ENCODE measurements at places on chromosomes 7 and 10.

DNA sequence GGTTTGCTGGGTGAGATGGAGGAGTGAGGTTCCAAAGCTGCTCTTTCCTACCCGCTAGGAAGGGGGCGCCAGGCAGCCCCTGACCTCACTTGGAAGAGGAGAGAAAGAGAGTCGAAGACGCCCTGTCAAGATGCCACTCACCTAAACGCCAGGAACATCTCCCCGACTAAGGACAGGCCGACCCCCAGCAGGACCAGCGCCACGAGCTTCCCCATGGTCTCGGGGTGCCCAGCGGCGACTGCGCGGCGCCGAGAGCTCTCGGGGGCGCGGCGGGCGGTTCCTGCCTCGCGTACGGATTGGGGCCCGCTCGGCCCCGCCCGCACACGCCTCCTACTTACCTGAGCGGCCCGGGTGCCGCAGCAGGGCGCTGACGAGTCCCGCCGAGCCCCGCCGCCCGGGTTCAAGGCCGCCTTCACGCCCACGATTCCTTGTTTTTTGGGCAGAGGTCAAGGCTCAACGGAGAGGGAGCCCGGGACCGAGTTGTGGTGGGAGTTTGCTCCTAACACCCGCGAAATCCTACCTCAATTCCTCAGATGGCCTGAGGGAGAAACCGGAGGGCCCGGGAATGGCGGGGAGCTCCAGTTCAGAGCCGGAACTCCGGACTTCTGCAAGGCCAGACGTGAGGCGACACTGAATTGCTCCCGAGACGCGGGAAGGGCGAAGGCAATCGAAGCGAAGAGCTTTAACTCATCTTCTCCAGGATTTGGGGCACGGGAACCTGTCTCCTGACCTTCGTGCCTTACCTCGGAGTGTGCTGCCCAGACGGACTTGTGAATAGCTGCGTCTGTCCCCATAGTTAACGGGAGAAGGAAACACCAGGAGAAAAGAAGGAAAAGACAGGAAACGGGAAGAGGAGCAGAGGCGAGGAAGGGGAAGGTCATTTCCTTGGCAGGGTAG is at the start of gene PON3:
Gene PON3, minus strand, starts transcription at position 240 of the 897 bp plus-strand sequence. Its CDS starts 25 bp downstream, at position 215.
- DNase-seq = peak; percentile 71

- peak; percentile 88 for DNase-seq
Observed at GRCh38 chr7:107879400-107880035, 11.5 kb upstream of the DLD start.

- DNase-seq = no peak
Observed at GRCh38 chr7:101595246-101595645, 33.9 kb downstream of the MYL10 start.

DNA sequence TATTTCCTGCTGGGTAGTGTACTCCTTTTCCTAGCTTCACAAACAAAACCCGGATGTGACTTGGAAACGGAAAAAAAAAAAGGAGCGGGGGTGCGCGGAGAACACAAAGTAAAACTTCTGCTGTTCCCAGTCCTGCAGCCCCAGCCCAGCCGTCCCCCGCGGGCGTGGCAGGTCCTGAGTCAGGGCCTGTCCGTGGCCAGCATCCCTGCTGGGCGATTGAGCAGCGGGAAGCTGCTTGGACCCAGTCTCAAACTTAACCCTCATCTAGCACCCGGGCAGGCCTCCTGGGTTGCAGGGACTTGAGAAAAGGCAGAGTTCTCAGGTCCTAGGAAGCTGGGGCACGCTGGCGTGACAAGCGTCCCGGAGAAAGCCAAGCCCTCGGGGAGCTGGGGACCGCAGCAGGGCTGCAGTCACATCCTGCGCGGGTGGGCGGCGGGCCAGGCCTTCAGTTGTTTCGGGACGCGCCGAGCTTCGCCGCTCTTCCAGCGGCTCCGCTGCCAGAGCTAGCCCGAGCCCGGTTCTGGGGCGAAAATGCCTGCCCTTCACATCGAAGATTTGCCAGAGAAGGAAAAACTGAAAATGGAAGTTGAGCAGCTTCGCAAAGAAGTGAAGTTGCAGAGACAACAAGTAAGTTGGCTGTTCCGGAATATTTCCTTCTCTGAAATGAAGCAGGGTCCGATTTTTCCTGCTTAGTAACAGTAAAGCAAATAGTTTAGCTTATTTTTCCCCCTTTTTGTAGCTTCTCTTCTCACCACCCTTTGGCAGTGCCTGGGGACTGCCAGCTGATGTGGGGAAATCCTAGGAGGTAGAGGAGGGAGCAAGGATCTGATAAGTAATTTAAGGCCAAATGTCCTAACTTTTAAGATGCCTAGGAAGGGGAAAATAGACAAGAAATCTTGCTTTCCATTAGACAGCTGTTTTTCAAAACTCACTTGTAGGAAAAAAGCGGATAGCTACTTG is at the start of gene GNG11:
Gene GNG11, plus strand, starts transcription at position 129 of the 960 bp plus-strand sequence. Its CDS starts 403 bp downstream, at position 532.
- peak; percentile 80 for DNase-seq

DNA sequence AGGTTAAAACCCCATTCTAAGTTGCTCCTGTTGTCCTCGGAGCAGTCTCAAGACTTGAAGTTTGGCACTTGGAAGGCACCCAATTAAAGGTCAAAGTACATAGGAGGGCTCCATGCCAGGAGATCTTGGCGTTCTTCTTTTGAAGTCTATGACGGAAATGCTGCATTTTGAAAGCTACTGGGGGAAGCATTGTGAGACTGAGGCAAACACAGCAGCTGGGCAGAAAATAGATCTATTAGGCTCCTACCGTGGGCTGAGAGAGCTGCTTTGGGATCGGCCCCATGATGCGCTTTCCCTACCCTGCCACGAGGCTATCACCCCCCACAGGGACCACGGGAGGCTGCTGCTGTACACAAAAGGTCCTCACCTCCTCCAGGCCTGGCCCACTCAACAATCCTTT is 20.0 kb downstream of the KIAA1549 start:
- no peak for DNase-seq

DNA sequence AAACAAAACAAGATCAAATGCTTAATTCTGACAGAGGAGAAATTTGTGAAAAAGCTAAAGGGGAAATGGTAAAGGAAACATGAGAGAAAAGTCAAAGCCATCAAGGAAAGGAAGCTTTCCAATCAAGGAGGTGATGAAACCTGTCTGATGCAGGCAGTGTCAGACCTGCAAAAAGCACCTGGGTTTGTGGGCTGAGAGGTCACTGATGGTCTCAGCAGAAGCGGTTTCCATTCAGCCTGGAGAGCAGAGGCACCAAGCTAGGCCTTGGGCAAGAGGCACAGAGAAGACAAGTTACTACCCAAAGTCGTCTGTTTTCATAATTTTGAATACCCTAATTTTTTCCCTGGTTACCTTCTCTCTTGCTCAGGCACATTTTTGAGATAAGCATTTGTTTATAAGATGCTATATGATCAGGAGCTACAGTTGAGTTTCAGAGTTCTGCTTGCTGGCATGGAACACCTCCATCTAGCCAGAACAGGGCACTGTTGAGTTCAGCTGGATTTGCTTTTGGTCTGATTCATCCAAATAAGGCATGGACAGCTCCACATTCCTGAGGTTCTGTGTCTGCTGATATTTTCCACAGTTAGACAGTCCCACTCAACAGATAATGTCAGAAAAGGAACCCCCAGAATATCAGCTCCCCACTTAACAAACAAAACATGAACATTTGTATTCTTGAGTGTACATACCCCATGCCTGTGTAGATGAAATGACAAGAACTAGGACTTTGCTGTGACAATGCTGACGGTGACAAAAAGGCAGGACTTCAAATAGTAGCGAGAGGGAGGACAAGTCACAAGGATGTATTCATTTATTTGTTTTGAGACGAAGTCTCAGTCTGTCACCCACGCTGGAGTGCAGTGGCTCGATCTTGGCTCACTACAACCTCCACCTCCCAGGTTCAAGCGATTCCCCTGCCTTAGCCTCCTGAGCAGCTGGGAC is 4.9 kb upstream of the PPIA start:
- DNase-seq = no peak

GRCh38 chr7:96427143-96427542 is 105.2 kb upstream of the SLC25A13 start:
- DNase-seq = no peak

- no peak for DNase-seq
Observed at GRCh38 chr10:110274072-110274627, 30.6 kb downstream of the SMNDC1 start.

- no peak for DNase-seq
Observed at GRCh38 chr7:74044366-74045350, 16.7 kb downstream of the ELN start.

DNA sequence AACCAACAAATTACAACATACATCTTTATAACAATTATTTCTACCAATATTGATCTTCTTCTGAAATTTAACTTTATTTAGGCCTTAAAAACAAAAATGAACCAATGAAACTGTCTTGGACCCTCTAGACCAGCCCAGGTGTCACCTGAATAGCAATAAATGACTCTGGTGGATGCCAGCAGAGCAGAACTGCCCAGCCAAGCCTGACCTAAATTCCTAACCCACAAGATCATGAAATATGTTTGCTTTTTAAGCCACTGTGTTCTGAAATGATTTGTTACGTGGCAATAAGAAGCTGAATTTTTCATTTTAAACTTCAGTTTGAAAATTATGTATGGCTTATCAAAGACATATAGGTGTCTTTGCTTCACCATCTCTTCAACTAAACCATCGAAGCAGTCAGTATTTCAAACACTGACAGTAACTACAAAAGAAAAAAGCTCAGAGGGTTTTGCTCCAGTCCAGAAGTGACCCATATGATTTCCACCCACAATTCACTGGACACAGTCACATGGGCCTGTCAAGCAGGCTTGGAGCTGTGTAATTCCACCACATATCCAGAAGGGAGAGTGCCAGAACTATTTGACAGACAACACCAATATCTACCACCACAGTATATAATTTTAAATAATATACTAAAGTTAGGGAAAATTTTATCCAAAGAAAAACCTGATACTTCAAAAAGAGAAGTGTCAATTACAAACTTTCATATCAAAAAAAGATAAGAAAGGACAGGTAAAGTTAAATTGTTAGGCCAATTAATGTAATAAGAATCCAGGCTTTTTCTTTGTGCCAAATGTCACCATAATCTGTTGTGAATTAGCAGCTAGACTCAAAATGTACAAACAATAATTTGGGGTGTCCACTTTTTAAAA is 94.5 kb downstream of the KMT2C start:
- DNase-seq = peak; percentile 71

DNA sequence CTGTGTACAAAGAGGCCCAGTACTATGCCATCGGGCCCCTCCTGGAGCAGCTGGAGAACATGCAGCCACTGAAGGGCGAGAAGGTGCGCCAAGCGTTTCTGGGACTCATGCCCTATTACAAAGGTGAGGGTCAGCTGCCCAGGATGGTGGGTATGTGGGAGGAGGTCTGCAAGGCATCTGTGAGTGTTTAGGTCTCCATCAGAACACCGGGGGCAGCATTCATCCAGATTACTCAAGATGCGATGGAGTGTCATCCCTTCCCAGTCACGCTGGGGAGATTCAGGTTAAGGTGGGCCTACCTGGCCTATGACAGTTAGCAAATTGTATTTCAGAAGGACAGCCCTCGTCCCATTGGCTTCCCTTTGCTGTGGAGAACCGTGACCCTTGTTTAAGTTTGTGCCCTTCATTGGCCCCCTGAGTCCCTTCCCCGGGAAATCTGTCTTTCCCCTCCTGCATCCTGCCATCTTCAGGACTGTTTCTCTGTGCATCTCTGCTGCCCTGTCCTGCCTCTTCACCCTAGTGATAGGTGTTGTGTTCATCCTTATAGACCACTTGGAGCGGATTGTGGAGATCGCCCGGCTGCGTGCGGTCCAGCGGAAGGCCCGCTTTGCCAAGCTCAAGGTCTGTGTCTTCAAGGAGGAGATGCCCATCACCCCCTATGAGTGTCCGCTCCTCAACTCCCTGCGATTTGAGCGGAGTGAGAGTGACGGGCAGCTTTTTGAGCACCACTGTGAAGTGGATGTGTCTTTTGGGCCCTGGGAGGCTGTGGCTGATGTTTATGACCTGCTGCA is 9.8 kb downstream of the KCTD7 start:
- DNase-seq = no peak

DNA sequence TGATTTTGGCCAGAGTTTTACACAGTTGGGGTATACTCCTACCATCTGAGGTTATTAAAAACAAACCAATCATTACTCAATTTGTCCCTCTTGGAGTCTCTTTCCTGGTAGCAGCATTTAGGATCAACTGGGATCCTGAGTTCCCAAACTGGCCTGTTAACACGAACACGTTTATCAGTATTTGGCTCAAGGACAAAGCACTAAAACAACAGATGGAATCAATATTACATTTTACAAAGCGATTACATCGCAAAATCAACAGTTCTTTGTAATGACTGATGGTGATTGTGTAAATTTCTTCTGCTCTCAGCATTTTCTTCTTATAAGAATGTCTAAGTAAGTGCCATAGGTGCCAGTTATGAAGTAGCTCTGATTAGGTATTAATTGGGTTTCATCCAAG is 582.9 kb upstream of the ANKRD30A start:
- DNase-seq = no peak

GRCh38 chr7:87918740-87919139 is 15.3 kb upstream of the ADAM22 start:
- DNase-seq = no peak

DNA sequence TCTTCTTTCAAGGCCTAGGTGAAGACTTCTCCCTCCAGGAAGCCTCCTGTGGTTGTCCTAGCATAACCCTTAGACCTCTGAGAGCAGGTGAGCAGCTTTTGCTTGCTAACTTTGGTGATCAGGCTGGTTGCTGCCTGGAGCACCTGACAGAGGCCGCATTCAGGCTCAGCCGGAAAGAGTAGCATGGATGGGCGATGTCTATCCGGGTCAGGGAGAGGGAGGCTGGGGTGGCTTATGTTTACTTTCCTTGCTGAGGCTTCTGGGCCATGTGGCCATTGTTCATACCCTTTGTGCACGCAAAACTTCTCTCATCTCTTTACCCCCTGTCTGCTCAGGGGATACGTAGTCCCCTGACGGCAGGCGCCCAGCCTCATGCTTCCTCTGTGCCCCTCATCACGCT is 27.4 kb upstream of the PCBD1 start:
- no peak for DNase-seq

DNA sequence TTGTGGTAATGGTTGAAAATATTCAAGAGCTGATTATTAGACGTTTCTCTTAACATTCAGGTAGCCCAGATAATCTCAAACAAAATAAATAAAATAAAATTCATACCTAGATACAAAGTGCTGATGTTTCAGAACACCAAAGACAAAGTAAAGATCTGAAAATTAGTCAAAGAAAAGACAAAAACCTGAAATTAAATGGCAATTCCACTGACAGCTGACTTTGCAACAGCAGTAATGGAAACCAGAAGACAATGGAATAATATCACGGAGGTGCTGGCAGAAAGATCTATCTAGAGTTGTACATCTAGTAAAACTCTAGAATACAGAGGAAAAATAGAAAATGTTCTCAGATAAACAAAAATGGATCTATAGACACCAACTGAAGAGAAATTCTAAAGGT is 58.0 kb upstream of the IKZF1 start:
- peak; percentile 49 for DNase-seq

DNA sequence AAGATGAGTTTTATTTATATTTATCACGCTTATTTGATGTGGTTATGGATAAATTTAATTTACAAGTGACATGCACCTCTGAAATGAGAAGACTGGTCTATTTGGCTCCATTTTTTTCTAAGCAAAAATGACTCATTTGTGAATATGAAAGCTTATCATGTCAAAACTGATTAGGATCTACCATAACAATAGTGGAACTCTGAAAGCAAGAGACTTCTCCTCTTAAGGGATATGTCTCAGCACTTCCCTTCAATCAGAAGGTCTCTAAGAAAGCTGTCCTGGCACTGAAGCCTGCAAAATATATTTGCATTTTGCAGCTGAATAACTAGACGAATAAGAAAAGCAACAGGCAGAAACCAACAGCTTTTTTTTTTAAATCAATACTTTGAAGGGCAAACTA is 12.7 kb downstream of the FAS start:
- peak; percentile 65 for DNase-seq

All from hematopoietic multipotent progenitor cell treated with erythropoietin and hydrocortisone succinate and interleukin-3 and kit ligand, for 4 days (in vitro differentiated cells).